ENCODE measurements at places on chromosomes 11 and 22.

DNA sequence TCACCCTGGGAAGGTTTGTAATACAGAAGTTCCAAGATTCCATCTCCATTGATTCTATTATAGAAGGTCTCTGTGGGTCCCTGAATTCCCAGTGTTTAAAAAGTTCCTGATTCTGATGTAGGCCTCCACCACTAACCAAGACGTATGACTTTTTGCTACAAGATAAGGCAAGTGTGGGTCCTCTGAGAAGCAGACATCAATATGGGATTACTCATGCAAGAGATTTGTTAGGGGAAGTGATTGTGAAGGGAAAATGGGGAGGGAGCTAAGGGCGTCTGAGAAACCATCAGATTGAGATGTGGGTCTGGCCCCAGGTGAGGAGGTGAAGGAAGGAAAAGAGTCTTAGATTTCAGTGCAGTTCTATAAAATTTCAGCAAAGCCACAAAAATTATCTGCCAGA is 10.2 kb upstream of the LGR4 start:
- no peak for DNase-seq

DNA sequence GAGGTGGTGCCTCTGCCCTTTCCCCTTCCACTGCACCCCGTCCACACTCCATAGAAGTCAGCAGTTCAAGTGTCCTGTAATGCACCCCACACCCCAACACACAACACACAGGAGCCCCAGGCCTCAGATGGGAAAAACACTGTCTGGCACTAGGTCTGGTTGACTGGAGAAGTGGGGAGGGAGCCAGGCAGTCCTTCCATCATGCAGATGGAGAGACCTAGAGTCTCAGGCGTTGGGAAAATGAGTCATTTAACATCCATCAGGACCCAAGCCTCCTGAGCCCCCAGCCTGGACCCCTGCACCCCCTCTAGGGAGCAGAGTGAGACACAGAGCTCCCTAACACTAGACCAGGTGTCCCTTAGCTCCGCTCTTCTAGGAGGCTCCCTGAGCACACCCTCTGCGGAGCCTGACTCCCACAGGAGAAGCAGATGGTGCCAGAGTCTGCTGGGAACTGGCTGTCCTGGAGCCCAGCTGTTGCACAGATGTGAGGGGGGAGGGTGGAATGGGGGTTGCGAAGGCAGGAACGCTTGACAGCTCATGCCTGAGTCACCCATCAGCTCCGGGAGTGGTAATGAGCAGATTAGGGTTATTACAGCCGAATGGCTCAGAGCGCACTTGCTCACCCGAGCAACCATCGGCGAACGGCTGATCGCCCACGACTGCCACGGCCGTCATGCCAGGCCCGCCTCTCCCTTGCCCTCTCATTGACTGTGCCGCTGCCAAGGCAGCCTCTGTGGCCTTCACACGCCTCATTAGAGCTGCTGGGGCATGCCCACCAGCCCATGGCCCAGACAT is 22.1 kb upstream of the SYT7 start:
- no peak for DNase-seq

DNA sequence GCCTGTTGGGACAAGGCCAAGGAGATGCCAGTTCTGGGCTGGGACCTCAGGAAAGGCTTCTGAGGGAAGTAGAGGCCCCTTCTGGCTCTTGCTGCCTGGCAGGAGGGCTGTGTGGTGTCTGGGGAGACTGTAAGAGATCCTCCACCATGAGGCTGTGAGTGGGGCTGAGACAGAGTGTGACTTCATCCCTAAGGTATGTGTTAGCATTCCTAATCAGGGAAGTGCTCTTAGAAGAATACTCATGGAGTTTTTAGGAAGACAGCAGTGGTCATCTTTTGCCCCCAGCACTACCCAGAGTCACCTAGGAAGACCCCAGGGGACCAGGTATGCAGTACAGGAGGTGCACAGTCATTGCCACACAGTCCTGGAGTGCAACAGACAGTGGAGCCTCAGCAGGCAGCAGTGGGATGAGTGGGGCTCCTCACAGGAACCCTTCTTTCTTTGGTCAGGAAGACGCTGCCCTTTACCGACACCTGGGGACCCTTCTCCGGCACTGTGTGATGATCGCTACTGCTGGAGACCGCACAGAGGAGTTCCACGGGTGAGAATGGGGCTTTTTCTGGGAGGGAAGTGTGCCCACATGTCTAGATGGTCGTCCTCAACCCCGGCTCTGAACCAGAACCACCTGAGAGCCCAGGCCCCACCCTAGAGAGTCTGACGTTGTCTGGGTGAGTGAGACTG is 2.8 kb downstream of the RIC8A start:
- no peak for DNase-seq

DNA sequence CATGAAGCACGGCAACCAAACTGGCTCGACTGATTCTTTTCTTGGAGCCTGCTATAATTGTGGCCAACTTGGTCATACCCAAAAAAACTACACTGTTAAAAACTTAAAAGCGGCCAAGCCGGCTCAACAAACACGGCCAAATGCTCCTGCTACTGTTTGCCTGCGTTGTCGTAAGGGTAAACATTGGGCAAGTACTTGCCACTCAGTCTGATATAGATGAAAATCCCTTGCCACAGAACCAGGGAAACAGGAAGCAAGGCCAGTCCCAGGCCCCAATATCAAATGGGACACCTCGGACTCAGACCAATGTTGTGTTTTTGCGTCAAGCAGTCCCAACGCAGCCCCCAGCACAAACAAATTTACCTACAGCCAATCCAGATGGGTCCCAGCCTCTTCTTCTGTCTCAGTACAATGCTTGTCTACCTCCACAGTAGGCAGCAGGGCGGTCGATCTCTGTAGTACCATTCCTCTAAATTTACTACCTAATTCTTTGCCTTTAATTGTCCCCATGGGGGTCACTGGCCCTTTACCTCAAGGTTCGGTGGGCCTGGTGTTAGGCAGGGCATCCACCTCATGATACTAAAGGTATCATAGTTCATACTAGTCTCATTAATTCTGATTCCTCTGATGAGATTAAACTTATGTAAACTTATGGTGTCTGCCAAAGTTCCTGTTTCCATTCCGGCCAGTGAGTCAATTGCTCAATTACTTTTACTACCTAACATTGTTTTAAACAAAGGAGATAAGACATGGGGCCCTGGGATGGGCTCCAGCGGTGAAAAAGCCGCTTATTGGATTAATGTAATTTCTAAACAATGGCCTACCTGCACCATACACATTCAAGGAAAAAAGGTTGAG is 3.7 kb upstream of the COMT start:
- DNase-seq: no peak

DNA sequence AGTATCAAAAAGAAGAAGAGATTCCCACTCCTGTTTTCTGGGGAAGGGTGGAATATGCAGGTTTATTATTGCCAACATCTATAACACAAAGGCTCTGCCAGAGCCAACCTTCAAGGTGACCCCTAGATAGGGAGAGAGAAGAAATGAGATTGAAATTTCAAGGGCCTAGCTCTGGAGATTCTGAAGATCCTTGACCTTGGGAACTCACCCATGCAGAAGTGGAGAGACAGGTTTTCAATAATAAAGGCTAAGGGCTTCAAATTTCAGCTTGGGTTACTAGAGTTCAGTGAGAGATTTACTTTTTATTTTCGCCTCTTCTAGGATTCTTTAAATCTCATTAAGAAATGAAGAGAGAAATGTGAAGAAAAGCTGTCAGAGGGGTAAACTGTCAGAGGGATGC is 98.4 kb downstream of the CD44 start:
- no peak for DNase-seq

- no peak for DNase-seq
These were observed 14.5 kb downstream of the LRRC32 start for GRCh38 chr11:76656050-76656531.

GRCh38 chr11:110134110-110134509 is 40.9 kb downstream of the ZC3H12C start:
- DNase-seq: no peak

GRCh38 chr11:93396316-93396715 is 65.8 kb downstream of the DEUP1 start:
- DNase-seq: no peak

GRCh38 chr11:9901943-9902342 is 238.1 kb downstream of the SWAP70 start:
- no peak for DNase-seq

DNA sequence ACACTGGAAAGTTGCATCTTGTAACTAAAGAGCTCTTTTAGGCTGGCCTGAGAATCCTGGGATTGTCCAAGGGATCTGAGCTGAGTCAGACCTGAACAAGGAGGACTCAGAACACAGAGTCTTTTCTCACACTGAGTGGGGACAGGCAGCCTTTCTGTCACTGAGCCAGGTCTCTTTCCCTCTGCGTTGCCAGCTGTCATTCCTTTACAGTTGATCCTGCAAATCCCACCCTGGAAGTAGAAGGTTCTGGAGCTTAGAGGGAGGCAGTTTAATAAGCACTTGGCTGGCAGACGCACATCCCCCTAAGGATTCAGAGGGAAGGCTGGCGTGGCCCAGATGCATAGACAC is 76.3 kb upstream of the SUSD2 start:
- DNase-seq: no peak

DNA sequence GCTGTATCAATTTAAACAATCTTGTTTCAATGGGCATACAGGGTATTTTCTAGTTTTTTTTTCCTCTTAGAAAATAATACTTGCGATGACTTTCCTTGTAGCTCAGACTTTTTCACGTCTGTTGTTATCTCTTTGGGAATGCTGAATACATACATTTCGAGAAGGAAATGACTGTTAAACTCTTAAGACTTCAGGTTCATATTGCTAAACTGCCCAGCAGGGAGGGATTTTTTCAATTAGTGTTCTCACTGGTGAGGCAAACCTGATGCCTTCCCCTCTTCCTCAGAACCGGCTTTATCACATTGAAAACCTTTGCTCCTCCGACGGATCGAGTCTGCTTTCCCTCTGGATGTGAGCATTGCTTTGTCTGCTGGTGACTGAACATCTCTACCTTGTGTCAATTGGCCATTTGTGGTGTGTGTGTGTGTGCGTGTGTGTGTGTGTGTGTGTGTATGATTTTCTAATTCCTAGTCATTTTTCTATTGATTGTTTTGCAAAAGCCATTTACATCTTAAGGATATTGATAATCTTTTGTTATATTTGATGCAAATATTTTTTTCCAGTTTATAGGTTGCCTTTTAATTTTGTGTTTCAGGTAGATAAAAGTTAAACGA is 6.6 kb downstream of the NEAT1 start:
- no peak for DNase-seq
